ENCODE measurements at places on chromosomes 16 and 17. TPM values are rescaled to one million over a fixed set of nuclear protein-coding genes. Genes with fewer than 3 reads are reported as not detected.

NPIPB13 gene
- 4.5 TPM for total RNA-seq

ATP2A1 gene
- total RNA-seq: 0.11 TPM

NPIPB8 gene
- total RNA-seq: not detected

CARHSP1 gene
- 32.7 TPM for total RNA-seq

DNA sequence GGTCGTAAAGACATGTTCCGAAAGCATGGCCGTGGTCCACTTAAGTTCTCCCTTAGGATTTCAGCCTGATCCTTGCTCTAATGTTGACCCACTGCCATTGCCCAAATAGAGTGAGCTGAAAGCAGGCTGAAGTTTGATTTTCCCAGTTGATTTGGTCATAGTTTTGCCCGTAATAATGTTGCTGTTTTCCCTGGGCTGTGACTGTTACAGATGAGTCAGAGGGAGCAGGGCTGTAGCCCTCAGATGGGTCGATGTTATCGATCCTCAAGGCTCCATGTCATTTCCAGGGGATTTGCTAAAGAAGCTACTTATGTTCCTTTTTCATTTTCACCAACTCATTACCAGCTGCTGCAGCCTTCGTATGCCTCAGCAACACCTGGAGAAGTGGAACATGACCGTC is 169.0 kb upstream of the ZFHX3 start:
- DNase-seq: no peak

DNA sequence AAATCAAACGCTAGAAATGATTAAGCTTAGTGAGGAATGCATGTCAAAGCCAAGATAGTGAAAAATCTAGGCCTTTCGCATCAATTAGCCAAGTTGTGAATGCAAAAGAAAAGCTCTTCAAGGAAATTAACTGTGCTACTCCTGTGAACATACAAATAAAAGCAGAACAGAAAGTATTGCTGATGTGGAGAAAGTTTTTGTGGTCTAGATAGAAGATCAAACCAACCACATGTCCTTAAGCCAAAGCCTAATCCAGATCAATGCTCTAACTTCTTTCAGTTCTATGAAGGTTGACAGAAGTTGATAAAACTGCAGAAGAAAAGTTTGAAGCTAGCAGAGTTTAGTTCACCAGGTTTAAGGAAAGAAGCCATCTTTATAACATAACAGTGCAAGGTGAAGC is 1044.6 kb downstream of the CDH11 start:
- DNase-seq: no peak

GRCh38 chr16:88602091-88602490 is 31.9 kb downstream of the ZC3H18 start:
- no peak for DNase-seq

DNA sequence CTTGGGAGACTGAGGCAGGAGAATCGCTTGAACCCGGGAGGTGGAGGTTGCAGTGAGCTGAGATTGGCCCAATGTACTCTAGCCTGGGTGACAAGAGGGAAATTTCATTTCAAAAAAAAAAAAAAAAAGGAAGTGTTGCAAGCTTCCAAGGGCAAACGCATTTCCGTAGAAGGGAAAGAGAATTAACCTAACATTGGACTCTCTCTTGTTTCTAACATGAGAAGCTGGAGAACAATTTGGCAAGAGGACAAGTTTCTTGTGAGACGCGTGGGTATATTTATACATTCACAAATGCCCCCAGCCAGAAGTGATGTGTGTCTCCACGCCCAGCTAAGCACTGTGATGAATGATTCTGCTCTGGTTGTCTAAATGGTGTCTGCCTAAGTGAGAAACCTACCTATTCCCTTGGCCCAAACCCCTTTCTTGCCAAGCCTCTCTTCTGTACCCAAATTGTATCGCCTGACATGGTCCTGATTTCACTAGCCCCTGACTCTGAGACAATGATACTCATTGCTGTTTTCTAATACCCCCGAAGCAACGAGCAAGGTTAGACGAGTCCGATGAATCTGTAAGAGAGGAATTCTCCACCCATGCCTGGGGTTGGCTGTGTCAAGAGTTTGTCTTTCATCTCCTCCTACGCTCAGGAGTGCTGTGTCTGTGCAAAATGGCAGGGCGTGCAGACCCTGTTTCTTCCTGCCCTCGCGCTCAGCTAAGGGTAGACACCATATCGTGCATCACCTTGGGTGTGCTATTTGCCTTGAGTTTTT is 14.2 kb upstream of the ST6GALNAC2 start:
- no peak for DNase-seq

DNA sequence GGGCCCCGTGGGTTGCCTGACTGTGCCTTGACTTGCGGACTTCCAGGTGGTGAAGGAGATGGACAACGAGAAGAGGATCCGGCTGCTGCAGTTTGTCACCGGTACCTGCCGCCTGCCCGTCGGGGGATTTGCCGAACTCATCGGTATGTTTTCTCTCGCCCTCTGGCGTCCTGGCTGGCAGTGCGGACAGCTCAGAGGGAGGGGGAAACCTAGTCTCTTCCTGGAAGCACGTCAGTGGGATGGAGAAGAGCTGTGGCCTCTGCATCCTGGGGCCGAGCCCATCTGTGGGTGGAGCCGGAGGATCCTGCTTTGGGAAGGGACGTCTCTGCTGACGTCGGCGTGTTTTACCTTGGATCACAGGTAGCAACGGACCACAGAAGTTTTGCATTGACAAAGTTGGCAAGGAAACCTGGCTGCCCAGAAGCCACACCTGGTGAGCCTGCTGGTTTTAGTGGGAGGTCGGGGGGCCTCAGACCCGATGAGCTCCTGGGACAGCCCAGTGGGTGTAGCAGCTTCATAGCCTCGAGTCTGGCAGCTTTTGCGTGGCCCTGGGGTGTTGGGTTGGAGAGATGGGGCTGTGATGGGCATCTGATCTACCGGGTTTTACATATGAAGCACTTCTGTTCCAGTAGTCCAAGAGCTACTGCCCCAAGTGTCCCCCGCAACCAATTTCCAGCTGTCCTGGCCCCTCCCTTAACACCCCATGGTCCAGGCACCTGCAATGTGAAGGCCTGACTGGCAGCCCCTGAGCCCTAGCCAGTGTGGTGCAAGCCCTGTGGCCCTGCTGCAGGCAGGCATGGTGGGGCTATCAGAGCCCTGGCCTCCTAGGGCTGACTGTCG is 11.9 kb upstream of the CLEC18A start:
- no peak for DNase-seq

DNA sequence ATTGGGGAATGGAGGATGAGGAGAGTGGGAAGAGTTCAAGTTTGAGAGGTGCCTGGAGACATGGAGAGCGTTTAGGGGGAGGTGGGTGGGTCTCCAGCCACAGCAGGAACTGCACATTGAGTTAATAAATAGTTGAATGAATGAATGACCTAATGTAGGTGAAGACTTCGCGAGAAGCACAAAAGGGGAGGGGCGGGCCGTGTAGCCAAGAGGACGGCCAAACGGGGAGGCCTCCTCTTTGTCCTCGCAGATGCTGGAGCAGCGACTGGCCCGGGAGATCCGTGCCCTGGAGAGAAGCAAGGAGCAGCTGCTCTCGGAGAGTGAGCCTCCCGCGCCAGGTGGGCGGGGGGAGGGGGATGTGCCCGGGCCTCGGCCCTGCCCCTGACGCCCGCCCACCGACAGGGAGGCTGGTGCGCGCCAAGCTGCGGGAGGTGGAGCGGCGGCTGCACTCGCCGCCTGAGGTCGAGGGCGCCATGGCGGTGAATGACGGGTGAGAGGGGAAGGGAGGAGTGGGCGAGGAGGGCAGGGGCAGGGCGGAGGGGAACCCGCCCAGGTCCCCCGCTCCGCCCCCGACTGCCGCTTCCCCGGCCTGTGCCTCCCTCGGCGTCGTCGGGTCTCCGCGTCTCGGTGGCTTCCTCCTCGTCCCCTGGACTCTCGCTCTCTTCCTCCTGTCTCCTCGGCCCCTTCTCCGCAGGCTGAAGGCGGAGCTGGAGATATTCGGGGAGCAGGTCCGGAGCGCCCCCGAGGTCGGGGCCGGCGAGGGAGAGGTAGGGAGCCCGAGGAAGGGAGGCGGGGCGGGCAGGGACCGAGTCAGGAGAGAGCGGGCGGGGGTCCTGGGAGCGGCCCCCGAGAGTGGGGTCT is 12.9 kb downstream of the SYCE1L start:
- DNase-seq: peak; percentile 79

DNA sequence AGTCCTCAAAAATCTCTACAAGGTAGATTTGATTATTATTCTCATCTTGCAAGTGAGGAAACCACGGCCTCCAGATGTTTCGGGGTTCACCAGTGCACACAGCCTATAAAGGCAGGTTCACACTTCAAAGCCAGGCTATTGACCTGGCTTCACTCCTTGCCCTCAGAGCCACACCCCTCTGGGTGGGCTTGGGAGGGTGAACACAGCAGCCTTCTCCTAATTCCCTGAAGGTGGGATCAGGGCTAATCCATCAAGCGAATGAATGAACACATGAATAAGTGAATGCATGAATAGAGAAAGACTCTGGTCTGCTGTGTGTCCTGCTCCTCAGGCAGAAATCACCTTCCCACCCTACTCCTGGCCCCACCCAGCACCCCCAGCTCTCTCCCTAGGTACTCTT is 139.0 kb downstream of the CYLD start:
- no peak for DNase-seq

GRCh38 chr16:53768167-53768566 is 64.2 kb downstream of the FTO start:
- DNase-seq: no peak

Data from Right ventricle myocardium inferior (tissue), 1 donor.